ENCODE measurements at places on chromosomes 1 and 21. TPM values are rescaled to one million over a fixed set of nuclear protein-coding genes. Genes with fewer than 3 reads are reported as not detected.

DNA sequence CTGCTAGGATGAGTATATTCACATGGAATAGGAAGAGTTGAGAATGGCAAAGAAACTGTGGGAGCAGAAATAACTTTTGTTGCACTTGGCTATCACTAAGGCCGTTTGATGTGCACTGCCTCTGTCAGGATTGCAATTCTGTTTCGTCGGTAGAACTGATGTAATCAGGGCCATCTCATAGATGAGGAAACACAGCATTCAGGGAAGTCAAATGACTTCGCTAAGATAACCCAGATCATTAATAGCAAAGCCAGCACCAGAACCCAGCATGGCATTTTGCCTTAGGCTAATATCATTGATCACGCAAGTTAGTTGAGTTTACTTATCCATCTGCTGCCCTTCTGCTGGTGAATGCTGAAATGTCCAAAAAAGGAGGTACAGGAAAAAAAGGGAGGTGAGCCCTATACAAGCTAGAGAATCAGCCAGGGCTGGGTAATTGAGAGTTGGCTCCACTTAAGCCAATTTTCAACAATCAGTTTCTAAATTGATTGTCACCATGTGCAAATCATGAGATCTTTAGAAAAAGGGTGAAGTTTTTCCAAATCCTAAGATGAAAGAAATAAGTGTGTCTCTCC, 7.6 kb downstream of the RASSF5 start:
- DNase-seq, result no peak

GRCh38 chr21:36310016-36310415, 10.0 kb upstream of the MORC3 start:
- no peak for DNase-seq

GRCh38 chr1:189431447-189431846, 1046.2 kb downstream of the BRINP3 start:
- DNase-seq, result no peak

DNA sequence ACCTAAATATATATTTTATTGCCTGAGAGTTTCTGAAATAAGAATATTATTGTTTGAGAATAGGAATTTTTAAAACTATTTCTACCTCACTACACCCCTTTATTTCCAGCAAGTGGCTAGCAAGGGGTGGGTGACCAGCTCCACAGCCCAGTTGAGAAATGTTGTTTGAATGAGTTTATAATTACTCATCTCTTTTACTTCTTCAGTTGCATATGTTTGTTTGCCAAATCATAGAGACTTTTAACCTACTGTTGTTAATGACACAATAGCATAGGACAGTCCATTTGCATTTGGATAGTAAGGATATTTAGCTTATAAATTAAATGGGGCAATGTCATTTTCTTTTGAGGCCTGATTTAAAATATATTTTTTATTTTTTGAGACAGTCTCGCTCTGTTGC, 127.8 kb downstream of the NRDC start:
- DNase-seq, result no peak

- no peak for DNase-seq
Measured at GRCh38 chr21:35254765-35255138, 205.7 kb upstream of the RUNX1 start.

GRCh38 chr21:25062061-25062460, 545.2 kb downstream of the MRPL39 start:
- no peak for DNase-seq

GRCh38 chr1:42825036-42825851, 8.0 kb upstream of the SVBP start:
- no peak for DNase-seq

DNA sequence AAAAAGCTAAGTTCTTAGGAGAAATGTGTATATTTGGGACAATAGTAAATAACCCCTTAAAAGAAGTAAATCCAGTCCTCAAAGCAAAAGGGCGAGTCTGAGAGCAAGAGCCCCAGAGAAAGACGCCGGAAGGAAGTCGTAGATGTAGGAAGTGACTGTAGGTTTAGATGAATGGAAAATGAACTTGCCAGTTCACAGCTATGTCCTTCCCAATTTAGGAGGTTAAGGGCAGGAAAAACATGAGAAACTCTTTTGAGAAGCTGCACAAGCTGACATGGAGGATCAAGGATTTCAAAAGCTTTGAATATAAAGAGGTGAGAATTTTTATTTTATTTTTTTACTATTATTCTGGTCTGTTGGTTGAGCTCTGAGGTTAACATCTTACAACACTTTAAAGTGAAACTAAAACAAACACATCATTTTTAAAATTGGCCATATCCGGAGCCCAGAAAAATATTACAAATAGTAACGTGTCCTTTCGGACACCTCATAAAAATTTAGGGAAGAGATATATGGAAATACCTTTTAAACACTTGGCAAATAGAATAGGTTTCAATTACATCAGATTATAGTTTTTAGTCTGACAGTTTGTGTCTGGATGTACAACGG, 1178.6 kb downstream of the MRPL39 start:
- DNase-seq, result no peak

GRCh38 chr1:1068517-1069055, 5.5 kb downstream of the RNF223 start:
- DNase-seq, result peak; percentile 68

DNA sequence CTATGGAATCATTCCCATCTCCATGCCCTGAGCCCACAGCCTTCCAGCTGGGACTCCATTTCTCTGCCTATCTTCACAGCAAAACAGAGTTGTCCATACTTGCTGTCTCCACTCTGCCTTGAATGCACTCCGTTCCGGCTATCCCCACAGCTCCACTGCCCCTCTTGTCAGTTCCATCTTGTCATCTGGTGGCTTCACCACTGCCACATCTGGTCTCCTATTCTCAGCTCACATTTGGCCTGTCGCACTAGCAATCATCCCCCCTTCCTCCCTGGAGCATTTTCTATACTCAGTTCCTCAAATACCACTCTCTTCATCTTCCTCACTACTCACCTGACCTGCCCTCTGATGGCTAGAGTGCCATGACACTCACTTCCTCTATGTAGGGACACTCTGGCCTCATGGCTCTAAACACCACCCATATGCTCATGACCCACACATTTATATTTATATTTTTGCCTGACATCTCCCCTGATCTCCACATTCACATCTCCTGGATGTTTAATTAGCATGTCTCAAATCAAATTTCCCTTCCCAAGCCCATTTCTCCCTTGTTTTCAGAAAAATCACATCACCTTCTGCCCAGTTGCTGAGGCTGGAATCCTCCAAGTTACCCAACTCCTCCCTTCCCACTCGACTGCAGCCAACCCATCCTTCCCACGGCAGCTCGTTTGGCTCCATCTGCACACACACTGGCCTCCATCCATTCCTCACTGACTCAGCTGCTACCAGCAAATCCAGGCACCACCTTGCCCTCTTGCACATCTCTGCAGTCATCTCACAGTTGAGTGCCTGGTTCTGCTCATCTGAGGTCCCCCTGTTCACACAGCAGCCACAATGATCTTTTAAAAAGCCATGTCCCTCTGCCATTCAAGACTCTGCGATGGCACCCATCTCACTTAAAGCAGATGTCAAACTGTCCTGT, 6.1 kb downstream of the ZNF692 start:
- no peak for DNase-seq

AJAP1 gene
- total RNA-seq, result not detected

APCS gene
- total RNA-seq, result not detected

CFHR4 gene
- not detected for total RNA-seq

SIK1 gene
- total RNA-seq, result 25.9 TPM

TACSTD2 gene
- total RNA-seq, result not detected

CGN gene
- 0.33 TPM for total RNA-seq

AGBL4 gene
- total RNA-seq, result not detected

RGS4 gene
- total RNA-seq, result not detected

NPR1 gene
- total RNA-seq, result not detected

EXO1 gene
- total RNA-seq, result 29.0 TPM

DNAH14 gene
- not detected for total RNA-seq

AXDND1 gene
- total RNA-seq, result 0.64 TPM
